M059J (cell line): ENCODE measurements at places on chromosomes 13 and 19. TPM values are rescaled to one million over a fixed set of nuclear protein-coding genes. Genes with fewer than 3 reads are reported as not detected.

The ITGBL1 gene
- total RNA-seq = 13.9 and 21.4 TPM in 2 replicates

The POSTN gene
- total RNA-seq = 17.5 and 25.1 TPM in 2 replicates

The CEACAM3 gene
- not detected in 2 replicates for total RNA-seq

- no peak for DNase-seq
Measured at GRCh38 chr19:29697523-29698261, 17.4 kb downstream of the C19orf12 start.

DNA sequence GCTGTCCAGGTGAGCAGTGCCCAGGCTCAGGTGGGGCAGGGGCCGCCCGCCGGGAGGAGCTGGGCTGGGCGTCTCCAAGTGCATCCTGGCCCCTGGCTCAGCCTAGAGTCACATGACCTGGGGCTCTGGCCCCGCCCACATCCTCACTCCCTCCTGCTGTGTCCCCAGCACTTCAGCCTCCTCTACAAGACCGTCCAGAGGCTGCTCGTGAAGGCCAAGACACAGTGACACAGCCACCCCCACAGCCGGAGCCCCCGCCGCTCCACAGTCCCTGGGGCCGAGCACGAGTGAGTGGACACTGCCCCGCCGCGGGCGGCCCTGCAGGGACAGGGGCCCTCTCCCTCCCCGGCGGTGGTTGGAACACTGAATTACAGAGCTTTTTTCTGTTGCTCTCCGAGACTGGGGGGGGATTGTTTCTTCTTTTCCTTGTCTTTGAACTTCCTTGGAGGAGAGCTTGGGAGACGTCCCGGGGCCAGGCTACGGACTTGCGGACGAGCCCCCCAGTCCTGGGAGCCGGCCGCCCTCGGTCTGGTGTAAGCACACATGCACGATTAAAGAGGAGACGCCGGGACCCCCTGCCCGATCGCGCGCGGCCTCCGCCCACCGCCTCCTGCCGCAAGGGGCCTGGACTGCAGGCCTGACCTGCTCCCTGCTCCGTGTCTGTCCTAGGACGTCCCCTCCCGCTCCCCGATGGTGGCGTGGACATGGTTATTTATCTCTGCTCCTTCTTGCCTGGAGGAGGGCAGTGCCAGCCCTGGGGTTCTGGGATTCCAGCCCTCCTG lies 16.8 kb upstream of the CELF5 start:
- DNase-seq = no peak

- no peak for DNase-seq
Measured at GRCh38 chr19:1015782-1016646, 4.9 kb downstream of the TMEM259 start.
